ENCODE measurements at places on chromosomes 1 and 21.

GRCh38 chr1:63547621-63548294, 24.4 kb downstream of the EFCAB7 start:
- DNase-seq = no peak

- no peak for DNase-seq
Measured at GRCh38 chr1:231407547-231408396, 14.3 kb downstream of the EGLN1 start.

DNA sequence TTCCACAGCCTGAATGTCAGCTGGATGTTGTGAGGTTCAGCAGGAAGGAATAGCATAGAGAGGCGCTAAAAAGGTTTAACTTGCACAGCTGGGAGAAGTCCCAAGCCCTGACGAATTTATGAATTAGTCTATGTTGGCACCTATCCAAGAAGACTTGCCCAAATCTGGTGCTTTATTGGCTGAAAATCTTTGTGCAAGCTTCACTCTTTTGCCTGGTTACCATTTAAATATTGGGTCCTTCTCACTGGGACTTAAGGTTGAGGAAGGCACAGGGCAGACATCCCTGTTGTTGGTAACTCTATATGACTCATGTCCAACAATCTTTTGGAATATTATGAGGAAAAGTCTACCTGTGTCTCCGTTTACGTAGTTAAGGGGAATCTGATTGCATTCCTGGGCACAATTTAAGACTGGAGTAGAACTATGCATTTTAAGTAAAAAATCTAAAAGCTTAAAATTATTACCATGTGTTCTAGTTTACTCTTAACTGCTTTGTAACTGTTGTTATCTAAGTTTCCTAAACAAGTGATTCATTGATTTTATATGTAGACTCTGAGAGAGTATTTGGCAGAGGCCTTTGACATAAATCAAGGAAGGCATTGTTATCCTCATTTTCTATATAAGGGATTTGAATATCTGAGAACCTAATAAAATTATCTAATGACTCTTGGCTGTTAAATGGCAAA, 181.7 kb upstream of the DPYD start:
- no peak for DNase-seq

GRCh38 chr1:6070450-6070974, 24.8 kb downstream of the KCNAB2 start:
- DNase-seq = no peak

- DNase-seq = no peak
Measured at GRCh38 chr1:41380195-41380594, 19.0 kb downstream of the FOXO6 start.

DNA sequence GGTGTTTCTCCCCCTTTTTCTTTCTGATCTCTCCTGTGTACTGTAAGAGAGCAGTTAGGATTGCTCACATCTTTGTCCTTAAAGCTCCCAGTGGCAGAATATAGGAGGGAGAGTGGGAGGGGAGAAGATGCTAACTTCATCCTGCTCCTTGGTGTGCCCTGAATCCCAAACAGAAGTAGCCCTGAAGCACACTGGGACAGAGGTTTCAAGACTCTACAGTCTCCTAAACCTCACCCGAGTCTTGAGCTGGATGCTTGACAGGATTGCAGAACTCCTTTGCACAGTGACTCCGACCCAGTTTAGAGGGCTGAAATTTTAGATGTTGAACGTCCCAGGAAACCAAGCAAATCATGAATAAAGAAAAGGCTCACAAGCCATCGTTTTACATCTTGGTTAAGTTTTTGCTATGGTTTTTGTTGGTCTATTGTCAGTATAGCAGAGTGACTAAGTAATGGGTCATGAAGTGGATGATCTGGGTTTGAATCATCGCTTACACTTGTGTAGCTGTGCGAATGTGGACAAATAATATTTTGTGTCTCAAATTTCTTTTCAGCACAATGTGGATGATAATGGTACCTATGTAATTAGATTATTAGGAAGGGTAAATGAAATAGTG, 37.5 kb downstream of the XCL2 start:
- DNase-seq = peak; percentile 4

Measured in HCT116 (cell line).